ENCODE measurements at places on chromosomes 6 and 20. TPM values are rescaled to one million over a fixed set of nuclear protein-coding genes. Genes with fewer than 3 reads are reported as not detected.

DNA sequence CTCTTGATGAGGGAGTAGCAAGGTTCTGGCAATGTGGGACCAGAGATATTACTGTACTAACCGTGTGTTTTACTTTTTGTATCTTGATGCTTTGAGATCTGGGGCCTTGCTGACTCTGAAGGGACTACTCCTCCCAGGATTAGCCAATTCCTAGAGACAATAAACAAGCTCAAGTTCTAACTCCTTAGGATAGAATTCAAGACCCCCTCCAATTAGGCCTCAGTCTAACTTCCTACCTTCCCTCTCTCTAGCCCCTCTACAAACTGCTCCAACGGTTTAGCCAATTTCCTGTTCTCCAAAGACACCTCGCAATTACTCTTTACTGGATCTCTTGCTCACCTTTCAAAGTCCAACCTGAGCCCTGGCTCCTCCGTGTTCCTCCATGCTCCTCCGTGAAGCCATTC is 158.7 kb upstream of the JARID2 start:
- H3K4me1 ChIP-seq: no peaks in the 10 kb centered on the region
- H3K36me3 ChIP-seq: no peaks in the 10 kb centered on the region
- no peak overlapping the region for H3K4me3 ChIP-seq
- DNase-seq: no peak
- H3K27ac ChIP-seq: no peak overlapping the region
- peaks cover 8% of the 10 kb centered on the region for H3K27me3 ChIP-seq

DNA sequence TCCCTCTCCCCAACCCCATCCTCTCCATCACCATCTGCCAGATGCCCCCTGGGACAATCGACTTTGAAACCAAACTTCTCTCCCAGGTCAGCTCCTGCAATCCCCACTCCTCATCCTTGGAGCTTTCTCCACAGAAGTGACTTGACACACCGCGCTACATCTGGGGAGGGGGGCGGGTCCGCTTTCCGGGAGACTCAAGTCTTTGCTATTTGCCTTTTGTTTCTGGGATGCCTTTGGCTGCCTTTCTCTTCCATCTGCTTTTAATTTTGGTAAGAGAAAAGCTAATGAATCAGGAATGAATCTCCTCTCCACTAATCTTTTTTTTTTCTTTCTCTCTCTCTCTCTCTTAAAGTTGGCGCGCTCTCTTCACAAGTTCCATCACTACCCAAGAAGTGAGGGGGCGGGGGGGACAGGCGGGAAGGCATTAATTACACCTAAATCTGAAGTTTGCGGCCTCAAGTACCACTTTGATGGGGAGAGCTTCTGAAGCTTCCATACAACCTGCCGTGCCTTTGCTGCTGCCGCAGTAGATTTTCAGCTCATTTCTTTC is 664 bp upstream of the TPBG start:
- no peak for DNase-seq
- H3K27me3 ChIP-seq: peaks cover 70% of the 10 kb centered on the region
- no peaks in the 10 kb centered on the region for H3K36me3 ChIP-seq
- H3K4me1 ChIP-seq: peaks cover 16% of the 10 kb centered on the region

DNA sequence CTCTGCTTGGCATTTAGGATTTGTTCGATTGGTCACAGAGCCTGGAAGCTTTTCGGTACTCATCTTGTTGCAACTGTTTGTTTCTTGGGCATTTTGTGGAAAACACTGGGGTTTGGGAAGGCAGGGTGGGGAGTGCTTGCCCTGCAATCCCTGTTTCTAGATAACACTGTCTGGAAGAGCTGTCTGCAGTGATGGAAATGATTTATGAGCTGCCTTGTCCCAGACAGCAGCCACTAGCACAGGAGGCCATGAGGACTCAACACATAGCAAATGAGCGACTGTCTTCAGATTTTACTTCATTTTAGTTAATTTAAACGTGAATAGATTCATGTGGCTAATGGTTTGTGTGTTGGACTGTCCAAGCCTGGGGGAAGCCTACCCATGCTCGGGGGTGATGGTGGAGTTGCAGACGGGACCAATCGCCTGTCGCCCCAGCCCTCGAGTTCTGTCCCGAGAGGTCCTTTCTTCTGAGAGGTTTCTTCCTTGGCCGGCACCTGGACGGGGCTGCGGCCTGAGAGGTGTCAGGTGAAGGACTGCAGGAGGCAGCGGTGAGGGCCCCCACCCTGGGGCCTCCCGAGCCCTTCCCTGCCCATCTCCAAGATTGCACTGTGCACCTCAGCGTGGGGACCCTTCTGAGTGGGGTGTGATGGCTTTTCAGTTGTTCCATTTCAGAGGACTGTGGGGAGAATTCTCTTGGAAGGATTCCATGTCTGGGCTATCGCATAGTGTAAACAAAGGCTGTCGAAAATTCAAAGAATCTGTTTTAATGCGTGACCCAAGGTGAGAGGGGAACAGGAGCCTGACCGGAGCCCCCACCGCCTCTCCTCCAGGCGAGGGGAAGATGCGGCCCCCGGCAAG is 55.4 kb downstream of the SMOC2 start:
- no peak overlapping the region for H3K4me3 ChIP-seq
- no peaks in the 10 kb centered on the region for H3K4me1 ChIP-seq
- H3K27ac ChIP-seq: no peak overlapping the region
- DNase-seq: no peak
- H3K27me3 ChIP-seq: no peaks in the 10 kb centered on the region

GRCh38 chr6:14339172-14339571 is 221.6 kb downstream of the CD83 start:
- H3K4me3 ChIP-seq: no peak overlapping the region
- no peak for DNase-seq
- H3K36me3 ChIP-seq: no peaks in the 10 kb centered on the region
- H3K27me3 ChIP-seq: peaks cover 6% of the 10 kb centered on the region

Gene IFT52
- total RNA-seq: 18.3 TPM

Gene COL20A1
- total RNA-seq: not detected

Gene NOX3
- not detected for total RNA-seq

Gene GNAS-AS1
- 0.89 TPM for total RNA-seq

Gene RBPJL
- not detected for total RNA-seq
